Activated naive CD4-positive, alpha-beta T cell treated with anti-CD3 and anti-CD28 coated beads, Interleukin-2, amount 10 ng/mL, durations not matched to agents 7 days and 5 days (primary cell): ENCODE measurements at places on chromosomes 5 and 9.

DNA sequence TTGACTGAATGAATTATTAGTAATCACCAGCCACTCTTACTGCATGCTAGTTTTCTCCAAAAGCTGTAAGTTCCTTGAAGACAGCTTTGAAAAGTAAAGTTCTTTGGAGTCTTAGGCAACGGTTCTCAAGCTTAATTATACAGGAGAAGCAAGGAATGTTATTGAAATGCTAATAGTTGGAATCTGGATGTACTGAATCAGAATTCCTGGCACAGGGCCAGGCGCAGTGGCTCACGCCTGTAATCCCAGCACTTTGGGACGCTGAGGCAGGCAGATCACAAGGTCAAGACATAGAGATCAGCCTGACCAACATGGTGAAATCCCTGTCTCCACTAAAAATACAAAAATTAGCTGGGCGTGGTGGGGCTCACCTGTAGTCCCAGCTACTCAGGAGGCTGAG, 33.4 kb downstream of the GRIA1 start:
- no peak for DNase-seq

GRCh38 chr5:143064218-143064641, 294.1 kb downstream of the ARHGAP26 start:
- DNase-seq = no peak

DNA sequence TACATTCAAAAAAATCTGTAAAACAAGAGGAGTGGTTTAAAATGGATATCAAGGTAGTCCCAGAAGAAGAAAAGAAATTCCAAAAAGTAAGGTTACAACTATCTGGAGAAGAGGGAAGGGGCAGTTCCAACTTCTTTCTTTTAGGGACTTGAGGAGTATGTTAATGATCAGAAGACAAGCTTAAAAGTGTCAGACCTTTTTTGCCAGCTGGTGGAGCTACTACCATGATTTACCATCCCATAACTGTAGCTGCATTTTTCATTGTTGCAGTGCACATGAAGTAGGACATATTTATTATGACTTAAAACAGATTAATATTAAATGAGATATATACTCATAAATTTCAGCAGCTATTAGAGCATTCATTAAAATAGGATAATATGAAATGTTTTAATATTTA, 158.5 kb upstream of the RGS7BP start:
- DNase-seq = no peak

DNA sequence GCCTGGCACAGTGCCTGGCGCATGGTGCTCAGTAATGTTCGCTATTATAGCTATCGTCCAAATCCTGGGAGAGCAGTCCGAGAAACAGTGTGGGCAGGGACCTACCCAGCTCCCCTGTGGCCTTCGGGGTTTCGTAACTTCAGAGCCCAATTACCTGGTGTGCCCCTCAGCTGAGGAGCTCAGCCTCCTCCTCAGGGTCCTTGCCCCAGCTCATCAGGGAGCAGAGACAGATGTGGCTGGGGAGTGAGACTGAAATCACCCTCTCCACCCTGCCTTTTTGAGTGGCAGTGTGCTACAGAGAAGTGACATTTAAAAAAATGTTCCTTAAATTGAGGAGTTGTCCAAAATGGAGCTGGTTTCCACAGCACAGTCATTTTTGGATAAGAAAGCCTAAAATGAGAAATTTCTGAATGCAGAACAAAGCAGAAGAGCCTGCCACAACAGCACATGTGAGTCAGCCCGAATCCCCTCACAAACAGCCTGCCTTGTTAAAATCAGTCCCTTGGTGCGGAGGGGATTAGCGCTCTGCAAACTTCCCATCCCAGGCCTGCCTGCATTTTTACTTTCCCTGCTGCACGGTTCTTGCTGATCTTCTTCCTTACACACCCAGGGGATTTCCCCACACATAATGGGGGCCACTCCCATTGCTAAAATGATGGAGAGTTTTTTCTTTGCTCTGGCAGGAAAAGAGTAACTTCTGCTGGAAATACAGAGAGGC, 78.1 kb upstream of the PITX1 start:
- no peak for DNase-seq

- DNase-seq = no peak
Measured at GRCh38 chr5:160352308-160352707, 18.1 kb downstream of the C1QTNF2 start.
